Daoy (cell line): ENCODE measurements at places on chromosomes 12 and 14. TPM values are rescaled to one million over a fixed set of nuclear protein-coding genes. Genes with fewer than 3 reads are reported as not detected.

DNA sequence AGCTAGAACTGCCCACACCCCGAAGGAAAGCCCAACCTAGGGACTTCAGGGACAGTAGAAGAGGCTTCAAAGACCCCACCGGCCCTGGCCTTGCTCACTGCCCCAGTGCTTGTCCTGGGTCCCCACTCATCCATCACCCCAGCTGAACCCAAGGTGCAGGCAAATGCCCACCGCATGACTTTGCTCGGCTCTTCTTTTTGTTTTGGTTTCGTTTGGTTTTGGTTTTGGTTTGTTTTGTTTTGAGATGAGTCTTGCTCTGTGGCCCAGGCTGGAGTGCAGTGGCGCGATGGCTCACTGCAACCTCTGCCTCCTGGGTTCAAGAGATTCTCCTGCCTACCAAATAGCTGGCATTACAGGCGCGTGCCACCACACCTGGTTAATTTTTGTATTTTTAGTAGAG is 9.0 kb downstream of the CCDC85C start:
- peak; percentile 62 for DNase-seq

BICDL1 gene
- 0.65 and 0.80 TPM in 2 replicates for total RNA-seq

CLBA1 gene
- 6.5 and 8.4 TPM in 2 replicates for total RNA-seq

FOXA1 gene
- total RNA-seq, result 6.5 and 11.2 TPM in 2 replicates

MAP1LC3B2 gene
- 0.17 TPM in 1 of 2 replicates, not detected in the other for total RNA-seq

DNA sequence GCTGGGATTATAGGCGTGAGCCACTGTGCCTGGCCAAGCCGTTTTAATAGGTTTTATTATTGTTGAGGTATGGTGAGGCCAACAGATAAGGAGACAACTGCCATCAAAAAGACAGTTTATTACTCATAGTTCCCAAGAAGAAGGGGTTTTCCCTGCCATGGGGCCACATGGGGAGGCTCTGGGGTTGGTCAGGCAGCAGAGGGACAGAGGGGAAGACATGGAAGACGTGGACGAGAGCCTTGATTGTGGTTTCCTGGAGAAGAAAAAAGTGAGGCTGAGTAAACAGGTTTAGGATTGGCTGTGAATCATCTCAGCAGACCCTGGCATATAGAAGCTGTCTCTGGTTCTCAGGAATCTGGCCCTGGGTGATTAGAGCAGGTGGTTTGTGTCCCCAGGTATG is 69.9 kb downstream of the FOXN4 start:
- peak; percentile 83 for DNase-seq

DNA sequence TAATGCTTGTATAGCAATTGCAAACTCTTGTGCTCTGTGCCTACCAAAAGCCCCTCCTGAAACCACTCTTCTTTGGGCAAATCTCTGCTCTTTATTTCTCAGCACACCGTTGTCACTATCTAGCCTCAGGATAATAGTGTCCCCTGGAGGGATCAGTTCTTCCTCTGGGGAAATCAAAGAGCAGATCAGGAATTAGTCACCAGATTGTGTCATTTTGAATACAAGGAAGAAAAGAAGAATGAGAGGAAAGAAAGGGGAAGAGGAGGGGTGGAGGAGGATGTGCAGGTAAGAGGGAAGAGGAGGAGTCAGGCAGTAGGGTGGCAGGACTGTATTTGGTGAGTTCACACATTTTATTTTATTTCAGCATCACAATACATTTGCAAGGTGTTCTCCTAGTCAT is 256.4 kb downstream of the GRIN2B start:
- no peak for DNase-seq

TFCP2 gene
- 4.9 and 9.5 TPM in 2 replicates for total RNA-seq

DNA sequence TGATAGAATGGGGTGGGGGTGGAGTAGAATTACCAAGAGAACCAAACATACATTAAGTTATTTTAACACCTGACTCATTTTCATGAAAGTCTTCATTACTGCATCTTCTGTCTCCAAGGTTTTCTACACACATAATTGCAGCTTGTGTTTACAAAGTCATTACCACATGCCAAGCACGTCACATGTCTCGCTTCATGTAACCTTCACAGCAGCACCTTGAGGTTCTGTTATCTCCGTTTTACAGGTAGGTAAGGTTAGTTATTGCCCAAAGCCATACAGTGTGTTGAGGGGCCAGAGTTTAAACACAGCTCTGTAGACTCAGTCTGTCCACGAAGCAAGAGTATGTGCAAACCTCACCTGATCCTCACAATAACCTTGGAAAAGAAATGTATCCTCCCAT is 64.3 kb upstream of the RBM19 start:
- DNase-seq, result no peak

- DNase-seq, result no peak
Measured at GRCh38 chr14:96088074-96088473, 48.9 kb downstream of the C14orf132 start.

C3AR1 gene
- 0.40 and 0.57 TPM in 2 replicates for total RNA-seq

CD69 gene
- total RNA-seq, result 0.12 and 0.57 TPM in 2 replicates

GRCh38 chr14:51082349-51082748 is 12.6 kb downstream of the TRIM9 start:
- DNase-seq, result no peak

TUNAR gene
- total RNA-seq, result 0.34 and 1.3 TPM in 2 replicates

HDAC7 gene
- total RNA-seq, result 19.3 and 20.6 TPM in 2 replicates

C1QL4 gene
- total RNA-seq, result 0.06 and 0.80 TPM in 2 replicates

DNA sequence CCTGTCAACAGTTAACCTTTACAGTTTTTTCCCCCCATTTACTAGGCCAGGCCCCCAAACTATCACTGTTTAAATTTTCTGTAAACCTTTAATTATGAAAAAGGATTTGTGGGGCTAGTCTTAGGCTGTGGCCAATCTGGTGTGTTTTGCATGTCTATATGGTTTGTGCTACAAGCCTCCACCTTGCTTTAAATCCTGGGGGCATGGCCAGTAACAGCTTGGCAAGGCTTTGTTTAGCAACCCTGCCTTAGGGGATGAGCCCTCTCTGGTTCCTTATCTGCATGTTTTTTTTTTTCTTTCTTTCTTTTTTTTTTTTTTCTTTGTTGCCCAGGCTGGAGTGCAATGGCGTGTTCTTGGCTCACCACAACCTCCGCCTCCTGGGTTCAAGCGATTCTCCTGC is 102.7 kb downstream of the KCNMB4 start:
- DNase-seq, result peak; percentile 24

DNA sequence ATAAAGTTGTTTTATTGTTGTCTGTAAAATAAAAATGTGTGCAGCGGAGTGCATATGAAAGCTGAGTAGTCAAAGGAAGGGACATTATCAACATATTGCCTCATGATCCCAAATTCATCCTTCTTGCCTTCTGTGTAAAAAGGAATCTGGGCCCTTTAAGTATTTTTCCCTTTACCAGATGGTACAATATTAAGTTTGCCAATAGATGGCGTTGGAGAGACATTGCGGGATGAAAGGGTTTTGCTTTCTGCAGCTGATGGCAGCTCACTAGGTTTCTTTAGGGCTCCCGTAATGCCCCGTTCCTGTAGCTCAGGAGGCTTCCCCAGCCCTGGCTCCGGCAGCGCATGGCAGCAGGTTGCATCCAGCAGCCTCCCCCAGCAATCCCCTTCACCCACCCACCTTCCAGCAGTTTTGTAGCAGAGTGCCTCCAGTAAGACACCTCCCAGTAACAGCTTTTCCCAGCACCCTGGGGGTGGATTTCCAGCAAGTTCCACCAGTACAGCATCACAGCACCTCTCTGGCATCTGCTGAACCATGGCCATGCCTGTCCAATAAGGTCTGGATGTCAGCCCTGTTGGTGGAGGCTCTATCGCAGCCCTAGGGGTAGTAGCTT is 354.4 kb downstream of the MED13L start:
- DNase-seq, result no peak

GRCh38 chr14:85856430-85856829 is 326.5 kb downstream of the FLRT2 start:
- DNase-seq, result no peak

- DNase-seq, result no peak
Measured at GRCh38 chr12:124607681-124608425, 40.4 kb upstream of the NCOR2 start.

GRCh38 chr12:108581311-108582227 is 16.3 kb downstream of the TMEM119 start:
- DNase-seq, result no peak

GRCh38 chr14:56219666-56220413 is 101.6 kb downstream of the PELI2 start:
- no peak for DNase-seq
